ENCODE measurements at places on chromosomes 1 and 21.

- no peak for DNase-seq
These were observed 104.4 kb downstream of the PTPN14 start for GRCh38 chr1:214446772-214447556.

GRCh38 chr1:241751524-241751923, 96.5 kb upstream of the EXO1 start:
- DNase-seq = no peak

GRCh38 chr1:115170377-115170776, 81.1 kb upstream of the TSPAN2 start:
- DNase-seq = no peak

DNA sequence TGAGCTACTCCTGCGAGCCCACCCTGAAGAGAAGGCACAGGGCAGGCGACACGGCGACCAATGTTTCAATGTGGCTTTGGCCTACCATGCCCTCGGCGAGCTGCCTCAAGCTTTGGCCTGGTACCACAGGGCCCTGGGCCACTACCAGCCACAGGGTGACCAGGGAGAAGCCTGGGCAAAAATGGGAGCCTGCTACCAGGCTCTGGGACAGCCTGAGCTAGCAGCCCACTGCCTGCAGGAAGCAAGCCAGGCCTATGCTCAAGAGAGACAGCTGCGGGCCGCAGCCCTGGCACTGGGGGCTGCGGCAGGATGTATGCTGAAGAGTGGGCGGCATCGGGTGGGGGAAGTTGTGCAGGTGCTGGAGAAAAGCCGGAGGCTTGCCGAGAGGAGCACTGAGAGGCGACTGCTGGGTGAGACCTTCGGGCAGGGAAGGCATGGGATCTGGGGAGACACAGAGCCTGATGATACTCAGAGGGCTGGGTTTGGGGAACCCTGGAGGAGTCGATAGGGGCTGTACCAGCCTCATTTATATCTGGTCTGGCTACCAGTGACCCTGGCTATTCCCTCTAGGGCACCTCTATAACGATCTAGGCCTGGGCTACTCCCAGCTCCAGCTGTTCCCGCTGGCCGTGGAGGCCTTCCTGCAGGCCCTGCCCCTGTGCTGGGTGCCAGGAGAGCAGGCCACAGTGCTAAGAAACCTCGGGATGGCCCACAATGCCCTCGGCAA, 2.3 kb downstream of the TTC24 start:
- DNase-seq = no peak

- DNase-seq = no peak
These were observed 159.4 kb downstream of the BARHL2 start for GRCh38 chr1:90557706-90558105.

GRCh38 chr1:56584910-56585528, 5.7 kb upstream of the PLPP3 start:
- no peak for DNase-seq

Data from stimulated activated CD4-positive, alpha-beta T cell treated with anti-CD3 and anti-CD28 coated beads, Interleukin-12 subunit alpha, Interleukin-12 subunit beta, amount 100 ng/mL, for 48 hours (primary cell).